ENCODE measurements at places on chromosomes 5 and 9.

GRCh38 chr5:89255845-89256463 is 373.0 kb upstream of the MEF2C start:
- DNase-seq, result peak; percentile 7

DNA sequence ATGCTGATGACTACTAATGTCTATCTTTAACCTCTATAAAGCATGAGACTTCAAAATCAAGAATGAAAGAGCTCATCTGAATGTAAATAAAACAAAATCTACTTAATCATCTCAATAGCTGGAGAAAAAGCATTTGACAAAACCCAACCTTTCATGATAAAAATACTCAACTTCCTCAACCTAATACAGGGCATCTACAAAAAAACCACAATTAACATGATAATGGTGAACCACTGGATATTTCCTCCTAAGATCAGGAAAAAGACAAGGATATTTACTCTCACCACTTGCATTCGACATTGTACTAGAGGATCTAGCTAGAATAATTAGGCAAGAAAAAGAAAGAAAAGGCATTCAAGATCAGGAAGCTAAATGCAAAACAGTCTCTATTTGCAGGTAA is 49.3 kb downstream of the FAM169A start:
- no peak for DNase-seq

DNA sequence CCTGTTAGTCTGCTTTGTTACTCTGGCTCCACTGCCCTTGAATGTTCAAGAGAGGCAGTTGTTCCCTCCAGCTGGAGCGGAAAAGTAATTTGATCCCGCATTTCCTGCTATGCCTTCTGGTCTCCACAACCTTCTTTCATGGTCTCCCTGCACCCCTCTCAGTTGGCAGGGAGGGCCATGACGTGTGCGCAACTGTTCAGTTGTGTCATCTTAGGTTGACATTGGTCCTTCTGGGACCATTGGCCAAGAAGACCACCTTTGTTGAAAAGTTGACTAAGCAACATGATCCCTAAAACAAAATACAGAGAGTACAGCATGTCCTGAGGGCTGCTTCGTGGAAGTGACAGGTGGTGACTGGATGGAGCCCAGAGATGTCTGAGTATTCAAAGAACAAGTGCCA is 192.5 kb upstream of the TUT7 start:
- no peak for DNase-seq

DNA sequence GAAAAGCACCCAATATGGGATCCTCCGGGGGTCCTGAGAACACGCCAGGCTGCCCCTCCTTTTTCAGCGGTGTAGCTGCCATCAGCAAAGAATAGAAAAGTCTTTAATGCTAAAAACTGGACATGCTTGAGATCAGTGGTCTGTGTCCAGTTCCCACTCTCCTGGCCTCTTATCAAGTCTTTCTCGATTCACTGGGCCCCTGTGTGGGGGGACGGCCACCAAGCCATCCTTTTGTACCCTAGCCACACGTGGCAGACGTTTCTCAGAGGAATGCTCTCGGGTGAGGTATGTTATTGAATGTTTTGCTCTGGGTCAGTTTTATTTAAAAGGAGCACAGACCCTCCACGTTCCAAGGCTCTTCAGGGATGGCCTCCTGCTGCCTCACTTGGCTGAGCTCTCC is 23.6 kb downstream of the FABP6 start:
- no peak for DNase-seq

- no peak for DNase-seq
Measured at GRCh38 chr9:114864471-114864870, 58.6 kb upstream of the TNFSF15 start.
